Activated CD8-positive, alpha-beta memory T cell treated with anti-CD3 and anti-CD28 coated beads, Interleukin-2, amount 50 U/mL, for 4 hours (primary cell): ENCODE measurements at places on chromosomes 4 and X.

DNA sequence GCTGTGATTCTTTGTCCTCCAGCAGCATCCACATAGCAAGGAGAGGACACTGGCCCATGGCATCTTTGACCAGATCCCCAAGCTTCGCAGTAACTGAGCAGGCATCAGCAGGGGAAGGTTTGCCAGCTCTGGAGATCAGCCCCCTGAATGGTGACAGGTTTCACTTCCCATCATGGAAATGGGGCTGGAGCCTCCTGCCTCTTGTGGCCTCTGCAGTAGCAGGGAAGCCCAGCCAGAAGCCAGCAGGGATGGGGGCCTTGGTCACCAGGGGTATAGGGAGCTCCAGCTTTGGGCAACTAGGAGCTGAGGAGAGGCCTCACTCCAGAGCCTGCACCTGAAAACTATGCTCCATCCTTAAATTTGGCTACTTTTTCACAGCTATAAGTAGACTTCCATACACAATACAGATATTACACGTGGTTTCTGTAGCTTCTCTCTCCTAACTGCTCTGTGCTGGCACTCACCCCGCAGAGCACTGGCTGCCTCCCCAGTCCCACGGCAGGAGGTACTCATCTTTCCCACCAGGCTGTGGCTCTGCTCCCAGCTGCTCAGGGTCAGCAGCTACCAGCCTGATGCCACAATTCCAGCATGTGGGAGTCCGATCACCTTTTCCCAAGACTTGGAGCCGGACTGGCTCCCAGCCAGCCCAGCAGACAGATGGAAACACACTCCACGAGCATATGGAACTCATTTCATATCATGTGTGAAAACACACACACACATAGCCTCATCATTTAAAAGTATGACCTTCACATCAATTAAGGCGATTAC lies 2.8 kb downstream of the TMEM271 start:
- DNase-seq, result no peak

GRCh38 chr4:151983854-151984253 lies 223.0 kb upstream of the GATB start:
- DNase-seq, result no peak

DNA sequence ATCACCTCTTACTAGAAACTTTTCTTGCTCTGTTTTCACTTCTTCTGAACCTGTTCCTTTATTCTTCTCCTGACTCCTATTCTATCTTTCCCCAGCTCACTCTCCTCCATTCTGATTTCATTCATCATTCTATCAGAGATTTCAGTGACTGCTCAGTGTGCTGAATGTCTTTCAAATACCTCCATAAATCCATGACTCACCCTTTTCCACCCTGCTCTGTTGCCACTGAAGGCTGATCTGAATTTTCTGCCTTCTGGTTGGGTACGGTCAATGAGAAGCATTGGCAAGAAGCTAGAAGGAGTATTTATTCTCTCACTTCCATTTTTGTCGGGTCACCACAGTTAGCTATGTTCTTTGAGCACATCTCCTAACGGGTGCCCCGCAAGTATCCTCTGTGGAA lies 265.9 kb downstream of the CBLL2 start:
- DNase-seq, result no peak

GRCh38 chr4:38281371-38282071 lies 321.3 kb downstream of the PTTG2 start:
- DNase-seq, result no peak

- DNase-seq, result no peak
These were observed 81.7 kb downstream of the EGF start for GRCh38 chr4:109994415-109994827.

DNA sequence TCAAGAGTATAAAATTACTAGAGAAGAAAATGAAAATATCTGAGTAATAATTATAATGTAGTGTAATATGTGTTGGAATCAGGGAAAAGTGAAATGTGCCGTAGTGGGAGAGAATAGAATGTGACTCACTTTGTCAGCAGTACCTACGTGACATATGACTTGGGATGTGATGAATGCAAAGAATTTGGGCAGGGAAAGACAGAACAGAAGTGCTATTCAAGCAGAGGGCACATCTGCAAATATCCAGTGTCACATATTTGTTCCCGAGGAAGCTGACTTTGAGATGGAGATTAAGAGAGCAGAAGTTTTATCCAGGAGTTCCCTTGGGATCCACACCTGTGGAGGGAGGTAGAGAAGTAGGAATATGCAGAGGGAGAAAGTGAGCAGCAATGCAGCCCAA lies 69.3 kb upstream of the HS3ST1 start:
- DNase-seq, result no peak

DNA sequence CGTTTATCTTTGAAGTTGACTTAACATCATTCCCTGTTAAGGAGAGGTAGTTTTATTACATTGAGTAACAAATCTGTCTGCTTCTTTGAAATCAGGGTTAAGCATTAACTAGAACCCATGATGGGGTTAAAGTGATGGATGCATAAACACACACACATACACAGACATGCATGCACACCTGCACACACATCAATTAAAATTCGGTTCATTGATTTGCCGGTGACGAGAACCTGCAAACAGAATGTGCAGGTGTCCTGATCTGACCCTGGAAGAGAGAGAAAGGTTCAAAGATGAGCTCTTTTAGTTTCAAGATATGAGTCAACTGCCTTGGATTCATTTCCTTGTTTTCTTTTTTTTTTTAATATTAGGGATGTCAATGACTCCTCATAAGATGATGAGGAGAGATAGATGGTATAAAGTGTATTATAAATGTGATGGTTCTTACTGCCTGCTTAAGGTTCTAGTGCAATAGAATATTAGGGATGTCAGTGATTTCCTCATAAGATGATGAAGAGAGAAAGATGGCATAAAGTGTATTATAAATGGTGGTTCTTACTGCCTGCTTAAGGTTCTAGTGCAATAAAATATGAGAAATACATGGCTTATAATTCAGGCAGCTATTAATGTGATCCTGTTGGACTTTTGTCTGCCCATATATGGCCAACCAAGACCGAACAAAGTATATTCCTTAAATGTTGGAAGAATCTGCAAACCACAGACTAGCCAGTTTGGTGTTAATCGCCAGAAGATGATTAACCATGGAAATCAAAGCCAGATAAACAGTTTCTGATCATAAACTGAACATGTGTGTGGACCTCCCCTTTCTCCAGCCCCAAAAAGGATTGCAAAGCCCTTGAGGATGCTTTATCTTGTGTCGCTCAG lies 14.1 kb upstream of the CD99 start:
- no peak for DNase-seq

- no peak for DNase-seq
These were observed 180.4 kb upstream of the MID1 start for GRCh38 chrX:10800796-10801195.

GRCh38 chrX:152641256-152641875 lies 3.7 kb downstream of the GABRQ start:
- DNase-seq, result no peak

GRCh38 chr4:120922381-120923206 lies at the start of gene PRDM5:
TSS of gene PRDM5 (minus strand) at chr4:120922726. CDS start at chr4:120922608, 118 bp downstream.
- DNase-seq, result peak; percentile 30

DNA sequence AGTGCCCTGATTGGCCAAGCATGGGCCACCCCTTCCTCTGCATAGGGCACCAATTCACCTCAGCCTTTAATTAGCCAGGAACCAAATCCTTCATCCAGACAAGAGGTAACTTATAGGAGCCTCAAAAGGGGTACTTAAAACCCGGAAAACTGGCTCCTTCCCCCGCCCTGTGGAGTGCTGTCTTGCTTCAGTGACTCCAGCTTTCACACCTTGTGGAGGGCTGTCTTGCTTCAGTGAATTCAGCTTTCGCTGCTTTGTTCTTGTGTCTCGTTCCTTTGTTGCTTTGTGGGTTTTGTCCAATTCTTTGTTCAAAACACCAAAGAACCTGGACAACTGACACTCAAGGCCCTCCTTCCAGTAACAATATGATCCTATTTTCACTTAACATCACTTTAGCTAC lies 82.2 kb upstream of the FRG1 start:
- DNase-seq, result no peak

- no peak for DNase-seq
These were observed 139.8 kb downstream of the BCOR start for GRCh38 chrX:39957816-39958566.

DNA sequence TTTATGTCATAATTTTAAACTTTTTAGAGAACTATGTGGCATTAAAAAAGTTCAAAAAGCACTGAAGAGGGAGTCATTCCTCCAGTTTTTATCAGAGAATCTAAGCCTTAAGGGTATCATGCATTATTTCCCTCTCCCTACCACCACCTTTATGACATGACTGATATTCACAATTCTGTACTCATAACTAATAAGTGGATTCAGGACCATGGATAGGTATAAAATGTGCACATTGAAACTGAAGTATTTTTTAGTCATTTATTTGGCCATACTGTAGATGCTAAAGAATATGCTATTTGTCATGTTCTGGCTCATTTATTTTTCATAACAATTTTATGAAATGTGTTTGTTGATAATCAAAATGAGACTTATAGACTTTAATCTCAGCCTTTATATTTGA lies 897.5 kb upstream of the AGA start:
- DNase-seq, result no peak

DNA sequence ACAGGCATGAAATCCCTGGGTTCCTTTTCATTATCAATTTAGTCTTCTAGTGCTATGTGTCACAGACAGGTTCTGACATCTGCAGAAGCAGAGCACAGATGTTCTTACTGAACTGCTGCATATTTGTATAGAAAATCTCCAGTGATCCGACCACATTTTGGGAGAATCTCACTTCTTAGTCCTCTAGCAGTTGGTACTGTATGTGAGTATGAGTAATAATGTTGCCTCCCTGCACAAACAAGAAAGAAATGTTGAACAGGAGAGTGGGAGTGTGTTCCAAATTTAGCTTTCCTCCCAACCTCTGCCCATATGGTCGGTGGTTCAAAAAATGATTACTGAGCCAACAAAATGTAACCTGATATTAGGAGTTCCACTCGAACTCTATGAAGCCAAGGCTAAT lies 165.3 kb upstream of the GPC4 start:
- no peak for DNase-seq

DNA sequence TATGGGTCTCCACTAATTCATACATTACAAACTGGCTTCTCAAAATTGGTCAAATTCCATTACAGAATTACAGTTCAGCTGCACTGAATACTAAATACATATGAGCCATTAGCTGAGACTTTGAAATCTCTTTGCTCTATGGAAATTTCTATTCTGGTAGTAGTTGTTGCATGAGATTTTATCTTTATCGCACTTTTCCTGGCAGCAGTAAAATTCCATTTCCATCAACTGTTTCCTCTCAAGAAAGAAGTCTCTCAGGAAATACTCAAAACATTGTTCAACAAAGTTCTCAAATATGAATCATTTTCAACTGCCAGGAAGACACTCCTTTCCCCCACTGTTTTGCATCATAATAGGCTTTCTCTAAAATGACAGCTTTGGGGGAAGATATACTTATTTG lies 51.3 kb downstream of the ATP11C start:
- no peak for DNase-seq

DNA sequence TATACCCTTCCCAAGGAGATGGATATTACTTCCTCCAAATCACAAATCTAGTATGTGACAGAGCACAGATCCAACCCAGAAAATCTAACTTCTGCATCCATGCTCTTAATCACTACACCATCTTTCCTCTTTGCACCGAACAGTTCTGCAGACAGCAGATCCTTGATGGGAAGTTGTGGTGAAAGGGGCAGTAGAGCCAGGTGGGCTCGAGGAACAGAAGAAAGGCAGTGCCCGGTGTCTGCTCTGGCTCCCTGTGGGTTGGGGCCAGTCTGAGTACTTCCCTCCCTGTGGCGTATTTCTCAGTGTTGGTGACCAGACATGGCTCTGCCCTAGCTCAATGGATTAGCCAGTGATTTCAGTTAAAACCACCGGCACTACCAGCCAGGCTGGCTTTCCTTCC lies 15.3 kb downstream of the HOPX start:
- DNase-seq, result no peak

GRCh38 chrX:107758231-107758766 lies 17.3 kb downstream of the TSC22D3 start:
- DNase-seq, result no peak

- DNase-seq, result no peak
These were observed 40.9 kb downstream of the GK start for GRCh38 chrX:30693999-30694650.

DNA sequence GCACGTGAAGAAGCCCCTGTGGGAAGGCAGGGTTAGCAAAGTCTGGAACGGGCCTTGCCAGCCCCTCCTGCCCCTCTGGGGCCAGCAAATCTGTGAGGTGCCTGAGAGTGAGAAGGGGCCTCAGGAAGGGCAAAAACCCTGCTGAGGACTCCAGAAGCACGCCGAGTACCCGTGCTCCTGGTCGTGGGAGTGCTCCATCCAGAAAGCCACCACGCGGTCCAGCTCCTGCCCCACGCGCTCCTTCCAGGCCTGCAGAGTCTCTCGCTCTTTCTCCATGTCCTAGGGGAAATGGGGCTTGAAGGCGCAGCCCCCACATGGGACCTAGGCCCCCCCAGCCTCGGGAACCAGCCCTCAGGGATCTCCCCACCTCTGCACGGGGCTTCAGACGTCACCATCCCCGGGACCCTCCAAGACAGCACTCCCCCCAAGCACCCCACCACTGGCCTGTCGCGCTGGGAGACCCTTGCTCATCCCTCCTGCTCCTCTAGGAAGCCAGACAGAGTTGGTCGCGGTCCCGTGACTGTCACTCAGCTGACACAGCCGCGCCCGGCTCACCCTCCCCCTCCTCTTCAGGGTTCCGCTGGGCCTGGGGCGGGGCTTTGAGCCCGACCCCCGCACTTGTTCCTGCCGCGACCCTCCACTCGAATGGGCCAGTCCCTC lies at the start of gene RENBP:
Gene RENBP, minus strand, starts transcription at position 504 of the 660 bp plus-strand sequence. Its CDS starts 33 bp downstream, at position 471.
- DNase-seq, result peak; percentile 44

GRCh38 chr4:57119054-57119651 lies 9.0 kb upstream of the IGFBP7 start:
- DNase-seq, result no peak

- DNase-seq, result no peak
These were observed 86.0 kb upstream of the NPFFR2 start for GRCh38 chr4:71945791-71946190.

GRCh38 chrX:100944601-100945000 lies 15.9 kb upstream of the XKRX start:
- DNase-seq, result no peak

- DNase-seq, result no peak
These were observed 78.3 kb upstream of the C1QTNF7 start for GRCh38 chr4:15349531-15349935.
